ENCODE measurements at places on chromosomes 11 and 22.
A peak's percentile ranks its signal among the peaks of the same experiment; 100 is the strongest.

DNA sequence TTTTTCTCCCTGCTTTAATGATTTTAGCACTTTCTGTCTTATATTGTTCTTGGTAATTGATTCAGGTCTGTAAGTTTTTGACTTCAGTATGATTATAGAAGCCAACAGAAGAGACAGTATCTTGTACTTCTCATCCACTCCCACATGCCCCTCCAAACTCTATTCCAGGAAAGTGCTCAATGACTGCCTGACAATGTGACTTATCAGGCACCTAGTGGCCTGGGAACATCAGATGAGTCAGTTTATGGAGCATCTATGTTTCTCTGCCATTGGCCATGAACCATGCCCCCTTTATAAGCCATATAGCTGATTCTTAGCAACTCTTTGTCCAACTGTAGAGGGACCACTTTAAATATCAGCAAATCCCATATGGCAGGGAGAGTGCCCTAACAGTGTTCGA is 179.2 kb upstream of the MTMR2 start:
- no peak for DNase-seq

DNA sequence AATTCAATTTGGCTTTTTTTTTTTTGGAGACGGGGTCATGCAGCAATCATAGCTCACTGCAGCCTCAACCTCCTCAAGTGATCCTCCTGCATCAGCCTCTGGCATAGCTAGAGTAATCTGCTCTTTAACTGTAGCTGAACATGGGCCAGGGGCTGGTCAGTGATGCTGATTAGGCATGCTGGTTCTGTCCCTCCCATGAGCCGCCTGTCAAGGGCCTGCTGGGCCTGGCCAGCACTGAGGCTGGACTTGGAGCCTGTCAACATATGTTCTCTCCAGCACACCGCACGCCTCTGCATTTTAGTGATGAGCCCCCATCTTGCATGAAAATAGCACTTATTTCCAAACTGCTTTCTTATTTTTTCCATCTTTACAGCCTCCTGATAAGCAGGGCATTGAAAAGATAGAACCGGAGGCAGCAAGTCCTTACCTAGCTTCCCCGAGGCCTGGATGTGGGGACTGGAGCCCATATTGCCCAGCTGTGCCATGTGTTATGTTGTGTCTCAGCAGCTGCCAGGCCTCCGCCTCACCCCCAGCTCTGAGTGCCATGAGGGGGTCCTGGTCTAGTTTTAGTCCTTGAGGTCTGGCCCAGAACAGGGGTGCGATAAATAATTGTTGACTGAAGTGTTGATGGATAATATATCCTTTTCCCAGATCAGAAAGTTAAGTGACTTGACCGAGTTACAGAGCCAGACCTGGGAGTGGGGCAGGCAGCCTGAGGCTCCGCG is 80.0 kb downstream of the CTTN start:
- DNase-seq, result no peak

DNA sequence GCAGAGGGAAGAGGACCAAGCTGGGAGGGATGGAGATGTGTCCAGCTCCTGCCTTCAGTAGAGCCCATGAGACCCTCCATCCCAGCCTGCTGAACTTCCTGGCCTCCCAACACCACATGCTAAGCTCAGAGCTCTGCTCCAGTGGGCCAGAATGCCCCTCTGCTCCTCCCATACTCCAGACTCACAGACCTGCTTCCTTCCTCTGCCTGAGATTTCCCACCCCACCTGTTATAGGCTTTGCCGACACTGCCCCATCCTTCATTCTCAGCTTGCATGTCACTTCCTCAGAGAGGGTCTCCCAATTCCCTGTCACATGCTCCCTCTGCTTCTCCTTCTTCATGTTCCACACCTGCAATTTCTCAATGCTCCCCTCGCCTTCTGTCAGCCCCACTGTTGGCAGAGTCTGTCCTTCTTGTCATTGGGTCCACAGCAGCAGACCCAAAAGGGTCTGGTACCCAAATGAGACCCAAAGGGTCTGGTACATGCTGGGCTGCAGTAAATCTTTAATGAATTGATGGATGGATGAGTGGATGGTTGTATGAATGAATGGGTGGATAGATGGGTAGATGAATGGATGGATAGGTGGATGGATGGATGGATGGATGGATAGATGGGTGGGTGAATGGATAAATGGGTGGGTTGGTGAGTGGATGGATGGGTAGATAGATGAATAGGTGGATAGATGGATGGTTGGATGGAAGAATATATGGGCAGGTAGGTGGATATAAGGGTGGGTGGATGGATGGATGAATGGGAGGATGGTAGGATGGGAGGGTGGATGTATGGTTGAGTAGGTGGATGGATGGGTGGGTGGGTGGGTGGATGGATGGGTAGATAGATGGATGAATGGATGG is 105.3 kb upstream of the FGF3 start:
- no peak for DNase-seq

DNA sequence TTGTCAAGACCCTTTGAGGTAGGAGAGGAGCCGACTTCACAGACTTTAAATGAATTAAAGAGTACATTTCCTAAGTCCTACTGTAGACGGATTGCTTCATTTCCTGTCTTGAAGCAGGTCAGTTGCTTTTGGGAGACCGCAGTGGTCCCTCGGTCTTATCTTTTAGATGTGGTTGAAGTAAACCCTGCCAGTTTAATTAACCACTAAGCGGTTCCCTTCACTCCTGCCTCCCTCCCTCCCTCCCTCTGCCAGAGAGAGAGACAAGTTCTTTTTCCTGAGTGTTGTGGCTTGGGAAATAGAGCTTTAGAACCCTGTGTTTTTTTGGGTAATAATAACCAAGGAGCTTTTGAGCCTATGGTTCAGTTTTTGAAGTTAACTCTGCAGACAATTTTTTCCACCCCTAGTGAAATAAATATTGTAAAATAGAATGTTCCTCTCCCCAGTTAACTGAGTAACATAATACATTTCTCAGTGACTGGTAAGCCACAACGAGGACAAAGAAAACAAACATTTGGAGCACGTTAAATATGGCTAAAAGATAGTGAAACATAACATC is 147.5 kb downstream of the LDLRAD3 start:
- no peak for DNase-seq

- no peak for DNase-seq
These were observed 57.8 kb upstream of the MN1 start for GRCh38 chr22:27859336-27859735.

- DNase-seq, result no peak
These were observed 36.9 kb downstream of the F2 start for GRCh38 chr11:46755962-46756361.

- DNase-seq, result no peak
These were observed 41.1 kb downstream of the OR10A6 start for GRCh38 chr11:7889985-7890384.

DNA sequence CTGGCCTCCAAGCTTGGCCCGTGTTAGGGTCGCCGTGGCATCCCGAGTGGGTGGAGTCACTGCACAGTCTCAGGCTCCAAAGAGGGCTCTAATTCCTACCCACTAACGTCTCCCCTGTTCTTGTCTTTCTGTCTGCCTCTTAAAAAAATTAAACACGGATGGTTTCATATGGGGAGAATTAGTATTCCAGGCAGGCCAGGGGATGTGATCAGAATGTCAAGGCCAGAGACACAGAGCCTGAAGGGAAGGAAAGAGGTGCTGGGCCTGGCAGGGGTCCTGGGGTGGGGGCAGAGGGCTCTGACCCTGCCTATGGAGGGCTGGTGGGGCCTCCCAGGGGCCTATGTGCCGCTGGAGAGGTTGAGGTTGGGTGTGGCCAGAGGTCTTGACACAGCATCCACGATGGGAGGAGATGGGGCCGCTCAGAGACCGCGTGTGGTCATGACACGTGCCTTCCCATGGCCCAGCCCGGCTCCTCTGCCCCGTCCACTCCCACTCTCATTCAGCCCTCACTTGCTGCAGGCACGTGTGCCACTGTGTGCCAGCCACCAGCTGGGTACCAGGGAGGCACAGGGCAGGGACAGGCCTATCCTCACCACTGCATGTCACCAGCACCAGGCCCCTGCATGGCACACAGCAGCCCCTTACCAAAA is 56.5 kb downstream of the FLRT1 start:
- no peak for DNase-seq

GRCh38 chr22:29071261-29072045 is 1.4 kb upstream of the KREMEN1 start:
- no peak for DNase-seq

GRCh38 chr11:132028380-132029240 is 658.2 kb downstream of the NTM start:
- DNase-seq, result no peak

- DNase-seq, result peak; percentile 73
These were observed 6.4 kb downstream of the SNU13 start for GRCh38 chr22:41682033-41682807.

GRCh38 chr11:43447151-43447550 is 88.4 kb downstream of the TTC17 start:
- DNase-seq, result no peak

DNA sequence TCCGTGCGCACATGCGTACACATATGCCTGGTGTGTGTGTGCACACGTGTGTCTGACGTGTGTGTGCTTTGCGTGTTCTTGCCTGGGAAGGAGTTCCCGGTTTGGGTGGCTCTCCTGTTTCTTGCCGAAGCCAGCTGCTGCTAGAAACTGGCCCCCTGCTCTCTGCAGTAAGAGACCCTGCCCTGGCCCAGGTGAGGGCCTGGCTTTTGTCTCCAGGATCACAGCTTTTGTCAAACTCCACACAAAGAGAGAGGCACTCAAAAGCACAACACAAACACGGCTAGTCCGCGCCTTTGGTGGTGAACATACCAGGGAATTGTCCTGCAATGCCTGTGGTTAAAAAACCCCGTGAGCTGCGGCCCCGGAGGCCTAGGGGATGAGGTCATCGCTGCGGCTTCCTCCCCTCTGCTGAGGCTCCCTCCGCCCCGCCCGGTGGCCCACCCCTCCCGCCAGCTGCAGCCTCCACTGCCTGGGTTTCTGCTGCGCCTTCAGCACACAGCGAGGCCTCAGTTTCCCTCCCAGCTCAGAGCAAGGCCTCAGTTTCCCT is 88.9 kb downstream of the KCNQ1 start:
- no peak for DNase-seq

DNA sequence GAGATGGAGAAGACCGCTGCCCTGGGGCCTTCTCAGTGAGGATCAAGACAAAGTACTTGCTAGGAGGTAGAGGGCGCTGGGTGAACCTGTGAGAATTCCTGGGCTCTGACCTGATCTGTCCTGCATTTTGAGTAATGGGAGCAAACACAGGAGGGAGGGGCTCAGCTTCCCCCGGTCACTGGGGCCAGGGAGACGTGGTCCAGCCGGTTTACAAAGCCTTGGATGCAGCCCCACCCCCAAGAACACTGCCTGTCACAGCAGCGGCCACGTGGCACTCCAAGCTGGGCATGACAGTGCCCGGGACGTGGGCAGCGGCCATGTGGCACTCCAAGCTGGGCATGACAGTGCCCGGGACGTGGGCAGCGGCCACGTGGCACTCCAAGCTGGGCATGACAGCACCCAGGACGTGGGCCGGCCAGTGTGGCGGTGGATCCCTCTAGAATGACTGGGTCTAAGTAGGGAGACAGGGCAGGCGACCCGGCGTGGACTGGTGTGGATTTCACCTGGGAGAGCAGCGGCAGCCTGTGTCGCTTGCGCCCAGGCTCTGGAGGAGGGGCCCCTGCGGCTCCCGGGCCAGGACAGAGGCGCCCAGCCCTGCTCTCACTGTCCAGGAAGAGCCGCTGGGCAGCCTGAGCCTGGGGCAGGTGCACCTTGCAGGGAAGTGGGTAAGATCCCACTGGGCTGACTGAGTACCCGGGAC is 2.5 kb upstream of the TTLL8 start:
- no peak for DNase-seq

- no peak for DNase-seq
These were observed 158.5 kb downstream of the ADAMTS15 start for GRCh38 chr11:130606781-130607511.

DNA sequence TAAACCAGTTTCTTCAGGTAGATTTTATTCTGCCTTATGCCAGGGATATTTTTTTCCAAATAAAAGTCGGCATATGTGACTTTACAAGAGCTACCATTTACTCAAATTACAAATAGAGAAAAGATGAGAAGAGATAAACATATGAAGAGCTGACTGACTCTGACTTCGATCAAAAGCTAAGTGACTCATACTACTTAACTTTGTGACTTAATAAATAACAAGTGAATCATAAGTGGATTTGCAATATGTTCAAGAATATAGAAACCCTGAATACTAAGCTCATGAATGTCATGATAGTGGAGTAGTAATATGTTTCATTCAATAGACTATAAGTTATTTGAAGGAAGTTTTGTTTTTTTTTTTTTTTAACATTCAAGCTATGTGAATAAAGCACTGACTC is 130.5 kb upstream of the ANO3 start:
- no peak for DNase-seq

DNA sequence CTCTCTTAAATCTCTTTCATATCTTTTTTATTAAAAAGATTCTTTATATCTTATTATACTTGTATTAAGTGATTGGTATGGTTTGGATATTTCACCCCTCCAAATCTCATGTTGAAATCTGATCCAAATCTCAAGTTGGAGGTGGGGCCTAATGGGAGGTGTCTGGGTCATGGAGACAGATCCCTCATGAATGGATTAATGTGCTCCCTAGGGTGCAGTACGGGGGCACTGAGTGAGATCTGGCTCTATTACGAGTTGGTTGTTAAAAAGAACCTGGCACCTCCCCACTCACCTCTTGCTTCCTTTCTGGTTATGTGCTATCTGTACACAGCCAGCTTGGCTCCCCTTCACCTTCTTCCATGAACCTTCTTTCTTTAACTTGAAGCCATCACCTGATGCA is 149.6 kb downstream of the CWF19L2 start:
- no peak for DNase-seq

DNA sequence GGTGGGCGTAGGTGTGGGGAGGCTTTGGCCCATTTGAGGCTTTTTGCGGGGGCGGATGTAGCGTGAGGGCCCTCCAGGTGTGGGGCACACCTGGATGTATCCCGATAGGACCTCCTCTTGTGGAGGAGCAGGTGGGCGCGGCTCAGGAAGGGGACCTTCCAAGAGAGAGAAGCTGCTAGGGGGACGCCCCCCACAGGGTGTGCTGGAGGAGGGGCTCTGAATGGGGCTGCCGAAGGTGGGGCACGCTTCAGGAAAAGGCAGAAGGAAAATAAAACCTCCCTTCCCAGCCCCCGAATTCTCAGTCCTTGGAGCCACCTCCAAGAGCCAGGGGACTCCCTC is 621 bp downstream of the SGSM1 start:
- DNase-seq, result no peak

DNA sequence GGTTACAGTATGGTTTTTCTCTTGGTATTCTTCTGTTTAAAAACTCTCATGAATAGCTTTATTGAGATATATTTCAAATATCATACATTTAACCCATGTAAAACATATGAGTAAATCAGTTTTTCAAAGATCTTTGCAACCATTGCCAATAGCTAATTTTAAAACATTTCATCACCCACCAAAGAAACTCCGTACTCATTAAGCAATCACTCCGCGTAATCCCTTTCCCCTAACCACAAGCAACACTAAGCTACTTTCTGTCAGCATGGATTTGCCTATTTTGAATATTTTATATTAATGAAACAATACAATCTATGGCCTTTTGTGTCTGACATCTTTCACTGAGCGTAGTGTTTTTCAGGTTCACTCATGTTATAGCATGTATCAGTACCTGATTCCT is 697.9 kb upstream of the ANO5 start:
- DNase-seq, result no peak
